OCI-M1 (cell line): ENCODE measurements at places on chromosomes 11 and 22.

GRCh38 chr11:46100670-46101069 is 20.6 kb downstream of the PHF21A start:
- peak; percentile 40 for DNase-seq

- no peak for DNase-seq
These were observed 26.7 kb downstream of the INTS4 start for GRCh38 chr11:77967753-77968152.

- DNase-seq: no peak
These were observed 70.3 kb upstream of the GRK2 start for GRCh38 chr11:67195971-67196456.

DNA sequence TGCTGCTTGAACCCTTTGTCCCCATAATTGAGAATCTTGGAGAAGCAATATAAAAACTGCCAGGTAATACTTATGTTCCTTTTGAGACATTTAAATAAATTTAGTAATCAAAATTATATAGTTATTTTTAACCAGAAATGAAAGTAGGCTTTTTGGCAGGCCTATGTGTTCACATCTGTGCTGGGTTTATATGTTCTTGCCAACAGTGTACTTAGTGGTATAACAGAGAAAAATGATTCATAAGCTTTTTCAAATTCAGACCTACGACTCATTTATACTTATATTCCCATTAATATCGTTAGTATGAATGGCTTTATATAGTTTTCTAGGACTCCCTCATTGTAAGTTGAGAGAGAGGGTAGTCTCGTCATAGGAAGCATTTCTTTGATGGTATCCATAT is 79.0 kb downstream of the DDX10 start:
- DNase-seq: no peak

DNA sequence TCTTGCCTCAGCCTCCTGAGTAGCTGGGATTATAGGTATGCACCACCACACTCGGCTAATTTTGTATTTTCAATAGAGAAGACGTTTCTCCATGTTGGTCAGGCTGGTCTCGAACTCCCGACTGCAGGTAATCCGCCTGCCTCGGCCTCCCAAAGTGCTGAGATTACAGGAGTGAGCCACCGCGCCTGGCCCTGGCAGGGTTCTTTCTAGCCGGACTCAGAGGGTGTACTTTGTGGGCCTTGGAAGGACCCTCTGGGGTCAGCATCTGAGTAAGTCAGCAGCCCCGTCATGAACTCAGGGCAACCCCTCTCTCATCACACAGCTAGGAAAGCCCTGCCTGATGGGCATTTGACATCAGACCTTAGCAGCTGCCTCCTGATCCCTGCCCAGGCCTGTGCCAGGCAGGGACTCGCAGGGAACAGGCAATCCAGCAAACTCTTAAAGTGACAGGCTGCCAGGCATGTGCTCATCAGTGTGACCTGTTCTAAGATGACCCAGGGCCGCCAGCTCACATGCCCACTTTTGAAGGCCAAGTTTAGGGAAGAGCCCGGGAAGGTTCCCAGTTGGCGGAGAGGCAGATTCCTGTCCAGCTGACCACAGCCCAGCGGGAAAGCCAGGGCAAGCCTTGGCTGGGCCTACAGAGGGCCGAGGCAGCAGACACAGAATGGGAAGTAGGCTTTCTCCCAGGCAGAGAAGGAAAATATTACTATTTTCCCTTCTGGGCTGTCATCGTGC is 92.9 kb downstream of the MORC2 start:
- no peak for DNase-seq

DNA sequence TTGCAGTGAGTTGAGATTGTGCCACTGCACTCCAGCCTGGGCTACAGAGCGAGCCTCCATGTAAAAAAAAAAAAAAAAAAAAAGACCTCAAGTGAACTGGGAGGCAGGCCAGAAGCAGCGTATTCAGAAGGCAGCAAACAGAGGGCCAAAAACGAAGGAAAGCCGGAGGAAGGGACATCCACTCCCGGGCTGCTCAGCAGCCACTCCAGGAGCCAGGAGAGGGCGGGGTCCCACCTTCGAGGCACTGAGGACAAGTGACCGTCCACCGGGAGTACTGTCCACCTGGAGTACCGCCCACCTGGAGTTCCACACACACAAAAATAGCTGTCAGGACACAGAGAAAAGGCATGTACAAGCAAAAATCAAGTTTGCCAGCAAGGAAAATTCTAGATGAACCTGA is 5.5 kb downstream of the TOLLIP start:
- no peak for DNase-seq

DNA sequence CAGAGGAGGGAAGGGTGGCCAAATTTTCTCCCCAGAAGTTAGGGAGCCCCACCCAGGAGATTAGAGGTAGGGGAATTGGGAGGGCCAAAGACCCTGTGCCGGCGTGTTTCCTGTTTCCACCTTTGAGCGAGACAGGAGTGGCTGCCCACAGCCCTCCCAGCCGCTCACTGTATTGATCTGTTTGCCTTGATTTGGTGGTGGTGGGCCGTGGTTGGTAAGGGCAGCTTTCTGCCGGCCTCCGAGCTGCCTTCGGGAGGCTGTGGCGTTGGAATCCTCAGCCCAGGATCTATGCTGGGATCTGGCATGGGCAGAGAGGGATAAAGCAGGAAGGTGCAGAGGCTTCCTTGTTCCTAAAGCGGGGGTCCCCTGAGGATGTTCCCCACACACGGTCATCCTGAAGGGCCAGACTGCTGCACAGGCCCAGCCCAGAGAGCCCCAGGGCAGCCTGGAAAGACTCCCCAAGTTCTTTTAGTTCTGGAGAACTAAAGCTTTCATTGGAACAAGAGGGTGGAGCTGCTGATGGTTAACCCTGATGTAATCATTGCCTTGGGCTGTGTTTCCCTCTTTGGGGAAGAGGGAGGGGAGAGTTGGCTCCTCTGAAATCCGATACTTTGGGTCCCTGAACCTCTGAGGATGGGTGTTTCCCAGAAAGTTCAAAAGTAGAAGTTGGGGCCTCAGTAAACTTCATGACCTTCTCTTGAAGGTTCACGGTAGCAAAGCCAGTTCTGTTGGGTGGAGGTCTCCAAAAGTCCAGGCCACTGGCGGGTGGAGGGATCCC is 7.2 kb downstream of the FAM83F start:
- DNase-seq: peak; percentile 29

DNA sequence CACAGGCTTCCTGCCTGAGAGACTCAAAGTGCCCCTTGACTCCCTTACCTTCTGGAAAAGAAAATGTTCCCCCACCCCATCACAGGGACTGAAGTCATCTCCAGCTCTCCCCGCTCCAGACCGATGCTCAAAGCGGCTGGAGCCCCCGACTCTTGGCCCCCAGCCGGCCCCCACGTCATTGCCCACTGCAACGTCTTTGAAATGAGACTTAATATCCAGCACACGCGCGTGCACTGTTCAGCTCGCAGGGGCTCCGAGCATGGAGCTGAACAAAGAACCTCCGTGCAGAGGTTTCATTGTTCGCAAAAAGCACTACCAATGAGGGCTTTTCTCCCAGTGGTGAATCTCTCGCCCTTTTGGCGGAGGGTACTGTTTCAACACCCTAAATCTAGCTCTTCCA is 313.4 kb upstream of the SORL1-AS1 start:
- DNase-seq: no peak

- DNase-seq: peak; percentile 72
These were observed 44.9 kb downstream of the WNT11 start for GRCh38 chr11:76161261-76161961.
